ENCODE measurements at places on chromosomes 5 and 9.

GRCh38 chr5:142771666-142772065 is 1.5 kb downstream of the ARHGAP26 start:
- no peak for DNase-seq

- no peak for DNase-seq
Measured at GRCh38 chr5:132392978-132393825, 23.7 kb downstream of the SLC22A5 start.

GRCh38 chr5:78893940-78894677 is 91.0 kb downstream of the ARSB start:
- DNase-seq, result no peak

DNA sequence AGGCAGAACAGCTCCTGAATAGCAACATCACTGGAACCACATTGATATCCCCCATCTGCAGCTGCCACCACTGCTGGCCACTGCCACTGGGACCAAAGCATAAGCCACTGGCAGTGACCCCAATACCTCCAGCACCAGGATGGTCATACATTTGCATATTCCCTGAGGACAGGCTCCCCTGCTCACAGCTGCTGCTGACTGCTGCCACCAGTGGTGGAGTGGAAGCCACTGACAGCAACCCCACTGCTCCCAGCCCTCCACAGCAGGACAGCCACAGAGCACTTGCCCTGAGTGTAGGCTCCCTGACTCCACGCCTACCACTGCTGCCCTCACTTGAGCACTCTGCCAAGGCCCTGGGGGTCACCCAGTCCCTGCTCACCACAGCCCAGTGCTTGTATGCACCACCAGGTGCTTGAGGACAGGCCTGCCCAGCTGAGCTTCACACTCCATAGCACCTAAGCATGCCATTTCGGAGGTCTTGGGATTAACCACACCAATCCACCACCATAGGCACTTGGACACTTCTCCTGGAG is 327.4 kb upstream of the RPS23 start:
- no peak for DNase-seq

DNA sequence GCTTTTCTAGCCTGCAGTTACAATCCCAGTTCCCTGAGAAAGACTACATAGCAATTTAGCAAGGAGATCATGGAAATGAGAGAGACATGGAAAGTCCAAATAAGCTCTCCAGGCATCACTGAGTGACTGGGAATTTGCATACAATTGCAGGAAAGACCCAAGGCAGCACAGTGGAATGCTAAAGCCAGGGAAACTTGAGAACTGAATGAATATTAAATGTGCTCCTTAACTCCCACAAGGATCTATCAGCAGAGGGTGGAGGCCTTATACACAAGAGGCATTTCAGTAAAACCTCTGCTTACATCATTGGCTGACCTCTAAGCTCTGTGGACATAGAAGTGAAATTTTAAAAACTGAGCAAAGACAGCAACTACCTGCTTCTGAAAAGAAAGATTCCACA is 355.6 kb upstream of the DAB2 start:
- DNase-seq, result no peak

- no peak for DNase-seq
Measured at GRCh38 chr9:133301253-133302230, 26.5 kb upstream of the ABO start.

GRCh38 chr9:88833946-88834345 is 157.3 kb upstream of the S1PR3 start:
- DNase-seq, result no peak

DNA sequence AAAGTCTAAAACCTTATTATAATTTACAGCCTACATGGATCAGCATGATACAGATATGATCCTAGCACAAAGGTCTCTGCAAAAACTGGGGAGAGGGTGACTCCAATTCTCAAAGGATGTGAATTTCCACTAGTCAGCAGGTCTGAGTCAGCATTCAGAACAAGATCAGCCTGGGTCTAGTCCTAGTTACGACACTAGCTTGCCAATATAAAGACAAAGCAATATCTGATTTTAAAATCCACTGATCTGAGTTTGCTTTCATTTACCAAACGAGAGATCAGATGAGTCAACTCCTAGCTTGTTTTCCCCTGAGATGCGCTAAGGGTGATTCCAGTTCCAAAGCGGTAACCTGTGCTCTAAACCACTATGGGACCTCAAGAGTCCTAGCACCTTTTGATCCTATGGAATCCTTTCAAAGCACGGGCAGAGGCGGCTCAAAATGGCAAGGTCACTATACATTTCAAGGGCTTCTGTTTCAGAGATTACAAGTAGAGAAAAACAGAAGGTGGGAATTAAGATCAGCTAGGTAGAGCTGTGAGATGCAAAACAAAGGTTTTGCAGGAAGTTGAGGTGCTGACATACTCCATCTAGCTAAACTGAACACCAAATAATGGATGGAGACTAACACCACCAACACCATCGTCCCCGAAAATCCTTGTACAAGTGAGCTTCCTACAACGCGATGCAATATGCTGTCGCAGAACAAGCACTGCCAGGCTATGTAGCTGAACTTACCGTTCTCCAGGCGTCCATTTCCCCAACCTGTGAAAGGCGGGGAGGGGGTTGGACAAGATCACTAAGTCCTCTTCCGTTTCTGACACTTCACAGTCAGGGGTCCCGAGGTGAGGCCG is 906 bp downstream of the SLC25A51 start:
- no peak for DNase-seq

DNA sequence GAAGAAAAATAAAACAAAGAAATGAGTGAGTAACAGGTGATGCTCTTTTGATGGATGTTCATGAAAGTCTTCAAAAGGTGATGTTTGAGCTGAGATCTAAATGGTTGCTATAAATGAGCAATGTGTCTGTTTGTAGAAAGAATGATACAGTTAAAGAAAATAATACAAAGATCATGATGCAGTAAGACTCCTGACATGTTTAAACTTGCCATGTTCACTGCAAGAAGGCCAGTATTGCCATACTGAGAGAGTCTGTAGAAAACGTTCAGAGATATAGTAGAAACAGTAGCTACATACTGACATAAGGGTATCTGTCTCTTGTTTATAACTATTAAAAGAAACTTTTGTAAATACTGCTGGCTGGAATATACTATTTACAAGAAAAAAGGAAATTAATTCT is 1609.2 kb upstream of the ACO1 start:
- no peak for DNase-seq

- DNase-seq, result no peak
Measured at GRCh38 chr5:135830876-135831275, 3.6 kb upstream of the SLC25A48 start.

DNA sequence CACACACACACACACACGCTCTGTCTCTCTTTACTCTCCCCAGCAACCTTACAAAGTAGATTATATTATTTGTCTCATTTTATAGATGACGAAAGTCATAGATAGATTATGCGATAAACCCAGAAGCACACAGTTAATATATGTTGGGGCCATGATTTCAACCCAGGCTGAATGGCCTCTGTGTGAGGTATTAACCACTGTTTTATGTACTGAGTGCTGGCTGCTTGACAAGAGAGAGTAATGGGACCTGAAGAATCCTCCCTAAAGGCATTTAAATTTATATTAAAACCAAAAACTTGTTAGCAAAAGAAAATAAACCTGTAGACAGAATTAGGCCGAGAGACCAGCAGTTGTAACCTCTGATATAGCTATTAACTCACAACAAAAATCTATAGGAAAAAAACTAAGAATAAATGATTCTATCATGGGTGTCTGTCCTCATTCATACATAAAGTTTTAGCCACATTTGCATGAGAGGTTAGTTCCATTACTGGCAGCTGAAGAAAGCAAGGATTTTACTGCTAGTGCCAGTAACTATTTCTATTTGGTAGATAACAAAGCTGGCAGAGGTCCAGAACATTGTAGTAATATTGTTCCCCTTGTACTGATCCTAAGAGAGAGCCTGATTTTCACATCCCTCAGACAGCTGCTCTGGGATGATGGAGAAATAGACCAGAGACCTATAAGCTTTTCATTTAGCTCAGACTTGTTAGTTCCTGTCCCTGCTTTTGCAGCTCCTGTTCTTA is 250.9 kb downstream of the ADGRV1 start:
- DNase-seq, result no peak

Data from effector memory CD8-positive, alpha-beta T cell (primary cell).